Activated CD8-positive, alpha-beta memory T cell treated with anti-CD3 and anti-CD28 coated beads, Interleukin-2, amount 10 ng/mL, durations not matched to agents 7 days and 5 days (primary cell): ENCODE measurements at places on chromosomes 4 and X. TPM values are rescaled to one million over a fixed set of nuclear protein-coding genes. Genes with fewer than 3 reads are reported as not detected.

VGLL1 gene
- total RNA-seq, result not detected

LEF1 gene
- total RNA-seq, result 29.4 TPM

MSN gene
- total RNA-seq, result 610 TPM

GRCh38 chr4:113697429-113697828, 64.1 kb downstream of the CAMK2D start:
- H3K27ac ChIP-seq, result no peak overlapping the region
- no peaks in the 10 kb centered on the region for H3K27me3 ChIP-seq
- H3K4me3 ChIP-seq, result no peak overlapping the region
- H3K36me3 ChIP-seq, result peaks cover 14% of the 10 kb centered on the region

GAGE2A gene
- total RNA-seq, result not detected

SPIN4 gene
- 14.8 TPM for total RNA-seq

DNA sequence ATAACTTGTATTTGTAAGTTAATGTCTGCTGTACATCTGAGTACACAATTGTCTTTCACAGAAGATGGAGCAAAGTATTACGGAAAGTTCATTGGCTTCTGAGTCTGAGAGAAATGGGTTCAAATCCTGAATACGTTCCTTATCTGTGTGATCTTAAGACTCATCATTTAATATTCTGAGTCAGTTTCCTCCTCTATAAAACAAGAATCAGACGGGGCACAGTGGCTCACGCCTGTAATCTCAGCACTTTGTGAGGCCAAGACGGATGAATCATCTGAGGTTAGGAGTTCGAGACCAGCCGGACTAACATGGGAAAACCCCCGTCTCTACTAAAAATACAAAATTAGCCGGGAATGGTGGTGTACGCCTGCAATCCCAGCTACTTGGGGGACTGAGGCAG, 57.8 kb downstream of the APBB2 start:
- no peaks in the 10 kb centered on the region for H3K27me3 ChIP-seq
- H3K36me3 ChIP-seq, result no peaks in the 10 kb centered on the region
- no peak overlapping the region for H3K4me3 ChIP-seq
- no peak overlapping the region for H3K27ac ChIP-seq
- no peaks in the 10 kb centered on the region for H3K4me1 ChIP-seq

- no peak overlapping the region for H3K4me3 ChIP-seq
- H3K27ac ChIP-seq, result no peak overlapping the region
- no peak for DNase-seq
- peaks cover 27% of the 10 kb centered on the region for H3K4me1 ChIP-seq
- no peaks in the 10 kb centered on the region for H3K36me3 ChIP-seq
Measured at GRCh38 chr4:78768452-78769180, 7.5 kb upstream of the BMP2K start.

GRCh38 chr4:34269613-34270012, 1974.7 kb downstream of the ARAP2 start:
- no peak overlapping the region for H3K4me3 ChIP-seq
- H3K36me3 ChIP-seq, result no peaks in the 10 kb centered on the region
